ENCODE measurements at places on chromosomes 1 and 21.

DNA sequence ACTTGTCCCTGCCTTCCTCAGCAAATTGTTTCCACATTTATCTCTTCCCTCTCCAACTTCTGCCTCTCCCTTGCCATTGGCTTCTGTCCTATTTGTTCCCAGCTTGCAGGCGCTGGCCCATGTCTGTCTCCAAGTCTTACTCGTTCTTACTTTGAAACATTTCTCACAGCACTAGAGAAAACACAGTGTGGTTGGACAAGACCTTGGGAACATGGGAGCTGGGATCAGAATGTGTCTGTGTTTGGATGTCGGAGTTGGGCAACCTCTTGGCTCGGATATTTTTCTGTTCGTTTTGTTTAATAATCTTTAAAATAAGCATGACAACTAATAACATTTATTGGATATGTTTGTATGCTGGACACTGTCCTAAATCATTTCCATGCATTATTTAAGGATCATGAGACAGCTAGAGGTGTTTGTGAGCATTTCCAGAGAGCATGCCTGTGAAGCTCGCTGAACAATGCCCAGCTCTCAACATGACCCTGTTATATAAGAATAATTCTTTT, 5.9 kb upstream of the BRWD1 start:
- DNase-seq: no peak

- no peak for DNase-seq
Observed at GRCh38 chr1:94888201-94888600, 38.7 kb downstream of the CNN3 start.

DNA sequence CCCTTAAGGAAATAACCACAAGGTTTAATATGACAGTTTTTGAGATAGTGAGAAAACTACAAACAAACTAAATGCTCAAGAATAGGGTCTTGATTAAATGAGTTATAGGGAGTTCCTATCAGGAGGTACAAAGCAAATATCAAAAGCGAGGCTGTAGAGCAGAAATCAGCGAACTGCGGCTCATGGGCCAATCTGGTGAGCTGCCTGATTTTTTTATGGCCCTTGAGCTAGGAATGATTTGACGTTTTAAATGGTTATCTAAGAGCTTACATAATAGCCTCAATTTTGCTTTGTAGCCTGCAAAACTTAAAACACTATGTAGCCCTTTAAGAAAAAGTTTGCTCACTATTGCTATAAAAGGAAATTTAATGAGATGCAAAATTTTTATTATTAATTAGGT, 62.2 kb downstream of the XCL2 start:
- no peak for DNase-seq

DNA sequence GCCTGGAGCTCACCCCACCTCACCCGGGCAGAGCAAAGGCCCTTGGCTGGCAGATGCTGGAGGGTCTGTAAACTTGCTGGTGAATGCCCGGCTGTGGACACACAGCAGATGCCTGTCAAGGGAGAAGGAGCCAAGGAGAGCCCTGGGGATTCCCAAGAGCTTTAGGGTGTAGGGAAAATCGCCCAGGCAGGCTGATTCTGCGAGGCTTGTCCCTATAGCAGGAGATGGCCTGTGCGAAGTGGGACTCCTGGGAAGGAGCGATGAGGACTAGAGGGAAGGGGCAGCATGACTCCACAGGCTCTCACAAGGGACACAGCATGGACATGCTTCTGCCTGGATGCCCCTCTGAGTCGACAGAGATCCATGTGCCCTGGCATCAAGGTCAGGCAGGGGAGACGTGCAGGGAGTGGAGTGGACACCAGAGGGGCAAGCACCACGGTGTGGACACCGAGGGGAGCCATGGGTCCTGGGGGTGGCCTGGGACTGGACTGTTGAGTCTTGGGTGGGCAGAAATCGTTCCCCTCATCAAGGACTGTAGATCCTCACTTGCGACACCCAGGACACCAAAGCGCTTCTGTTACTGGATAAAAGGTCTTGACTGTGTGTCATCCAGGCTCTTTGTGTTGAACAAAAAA, 71.4 kb upstream of the ABCG1 start:
- no peak for DNase-seq

DNA sequence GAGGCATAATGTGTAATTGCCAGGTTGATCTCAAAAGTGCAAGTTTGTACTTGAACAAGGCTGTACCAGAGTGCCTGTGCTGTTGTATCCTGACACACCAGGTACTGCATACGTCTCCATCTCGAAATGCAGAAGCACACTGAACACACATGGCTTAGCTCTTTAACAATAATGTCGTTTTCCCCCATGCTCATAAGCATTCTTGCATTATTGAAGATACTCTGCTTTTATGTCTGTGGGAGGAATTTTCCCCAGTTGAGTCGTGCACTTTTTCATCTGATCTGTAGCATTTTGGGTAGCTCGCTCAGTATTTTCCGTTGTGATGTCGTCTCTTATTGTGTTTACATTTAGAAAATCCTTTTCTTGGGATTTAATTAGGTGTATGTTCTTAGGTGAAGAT, 98.7 kb downstream of the PCBP3 start:
- DNase-seq: no peak

GRCh38 chr1:45809761-45810160, 6.3 kb downstream of the MAST2 start:
- DNase-seq: no peak
